Foreskin keratinocyte (primary cell): ENCODE measurements at places on chromosomes 3 and 15.

GRCh38 chr3:63800097-63800496, 19.0 kb upstream of the C3orf49 start:
- DNase-seq, result no peak

DNA sequence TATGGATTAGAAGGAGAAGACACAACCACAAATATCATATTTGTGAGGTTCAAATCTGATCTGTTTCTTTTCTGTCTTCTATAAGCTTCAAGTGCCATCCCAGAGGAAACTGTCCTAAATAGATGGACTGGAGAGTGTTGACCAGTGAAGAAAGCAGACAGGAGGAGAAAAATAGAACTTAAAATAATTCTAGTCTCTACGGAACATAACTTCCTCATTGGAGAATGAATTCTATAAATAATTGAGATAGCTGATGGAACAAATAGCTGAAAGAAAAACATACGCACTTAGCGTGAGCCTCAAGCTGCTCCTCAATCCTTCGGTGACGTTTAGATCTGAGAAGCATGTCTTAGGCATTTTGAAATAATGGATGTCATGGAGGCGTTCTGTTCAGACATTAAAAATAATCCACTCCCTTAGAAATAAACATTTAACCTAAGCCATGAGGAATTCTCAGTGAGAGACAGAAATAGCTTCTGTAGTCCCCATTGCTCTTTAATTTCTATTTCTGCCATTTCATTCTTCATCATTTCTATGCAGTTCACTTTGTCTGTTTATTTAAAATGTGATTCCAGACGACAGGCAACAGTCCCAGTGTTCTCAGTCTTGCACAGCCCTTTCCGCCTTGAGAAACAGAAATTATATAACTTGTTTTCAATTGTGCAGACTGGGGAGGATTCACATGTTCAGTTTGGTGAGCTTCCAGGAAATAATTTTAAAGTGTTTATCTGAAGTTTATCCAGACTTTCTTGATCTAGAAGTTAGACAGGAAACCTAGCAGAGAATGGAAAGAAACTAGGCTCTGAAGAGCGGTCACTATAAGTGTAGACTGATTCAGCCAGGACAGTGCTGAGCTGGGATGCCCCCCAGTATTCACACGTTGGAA, 97.3 kb downstream of the NR1D2 start:
- DNase-seq, result no peak

DNA sequence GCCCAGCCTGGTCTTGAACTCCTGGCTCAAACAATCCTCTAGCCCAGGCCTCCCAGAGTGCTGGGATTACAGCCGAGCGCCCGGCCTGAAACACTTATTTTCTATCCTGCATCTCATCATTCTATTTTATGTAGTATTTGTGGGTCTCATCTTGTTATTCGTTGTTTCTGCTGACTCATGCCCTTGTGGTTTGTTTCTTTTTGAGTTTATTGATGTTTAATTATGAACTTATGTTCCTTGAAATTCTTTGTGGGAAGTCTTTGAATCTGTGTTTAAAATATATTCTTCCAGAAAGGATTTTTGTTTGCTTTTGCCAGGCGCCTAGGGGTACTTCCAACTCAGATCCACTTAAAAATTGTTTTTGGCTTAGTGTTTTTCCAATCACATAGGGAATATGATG, 78.3 kb upstream of the C15orf39 start:
- no peak for DNase-seq

DNA sequence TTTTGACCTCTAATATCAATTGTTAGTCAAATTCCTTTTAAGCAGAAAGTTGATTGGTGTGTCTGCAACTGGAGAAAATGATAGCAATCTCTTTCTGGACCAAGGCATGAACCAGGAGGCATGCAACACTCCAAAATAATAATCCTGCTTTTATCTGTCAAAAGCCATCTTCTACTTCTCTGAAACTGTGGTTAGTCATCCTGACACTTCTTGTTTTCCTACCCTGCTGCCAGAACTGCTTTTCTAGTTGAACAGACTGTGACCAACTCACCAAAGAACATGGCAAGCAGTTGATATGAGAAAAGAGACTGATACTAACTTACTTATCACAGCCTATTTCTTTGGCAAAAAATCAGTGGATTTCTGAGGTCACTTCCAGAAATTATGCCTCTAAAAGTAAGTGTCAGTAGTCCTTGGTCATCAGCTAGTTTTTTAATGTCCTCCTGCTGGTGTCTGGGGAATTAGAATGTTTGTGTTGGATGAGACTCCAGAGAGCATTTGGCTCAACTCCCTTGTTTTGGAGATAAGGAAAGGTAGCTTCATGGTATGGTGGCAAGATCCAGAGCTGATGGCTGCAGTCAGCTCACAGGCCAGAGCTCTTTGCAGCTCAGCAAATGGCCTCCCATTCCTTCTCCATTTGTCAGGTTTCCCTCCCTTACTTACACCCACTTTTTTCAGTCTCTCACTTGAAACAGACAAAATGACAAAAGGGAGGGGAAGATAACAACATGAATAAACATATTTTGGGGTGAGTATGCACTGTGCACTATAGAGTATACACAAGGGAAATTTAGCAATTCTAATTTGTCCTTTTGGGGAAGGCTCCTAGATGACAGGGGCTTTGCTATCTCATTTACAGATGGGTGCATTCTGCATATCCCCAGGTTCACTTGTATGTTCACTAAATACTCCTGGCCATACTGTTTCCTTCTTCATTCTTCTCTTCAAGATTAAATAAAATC, 7.0 kb downstream of the CRYGS start:
- no peak for DNase-seq

DNA sequence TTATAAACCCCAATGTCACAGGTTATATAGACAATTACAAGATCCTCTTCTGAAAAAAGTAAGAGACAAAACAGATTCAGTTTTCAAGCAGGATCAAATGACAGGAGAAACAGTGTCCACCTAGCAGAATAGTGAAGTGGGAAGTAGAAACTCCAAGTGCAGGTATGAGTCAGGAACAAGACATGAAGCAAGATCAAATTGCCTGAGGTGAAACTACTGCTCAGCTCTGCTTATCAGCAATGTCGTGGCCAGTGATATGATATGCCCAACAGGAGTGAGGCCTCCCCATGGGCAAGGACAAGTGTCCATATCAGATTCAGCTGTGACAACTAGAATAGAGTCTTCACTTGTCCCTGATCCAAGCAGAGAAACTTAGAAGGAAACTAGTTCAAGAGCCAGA, 100.0 kb downstream of the ZMAT3 start:
- peak; percentile 33 for DNase-seq

GRCh38 chr3:122975924-122976293, 51.7 kb downstream of the SEMA5B start:
- no peak for DNase-seq

- no peak for DNase-seq
Observed at GRCh38 chr15:57184502-57184901, 191.8 kb upstream of the CGNL1 start.

DNA sequence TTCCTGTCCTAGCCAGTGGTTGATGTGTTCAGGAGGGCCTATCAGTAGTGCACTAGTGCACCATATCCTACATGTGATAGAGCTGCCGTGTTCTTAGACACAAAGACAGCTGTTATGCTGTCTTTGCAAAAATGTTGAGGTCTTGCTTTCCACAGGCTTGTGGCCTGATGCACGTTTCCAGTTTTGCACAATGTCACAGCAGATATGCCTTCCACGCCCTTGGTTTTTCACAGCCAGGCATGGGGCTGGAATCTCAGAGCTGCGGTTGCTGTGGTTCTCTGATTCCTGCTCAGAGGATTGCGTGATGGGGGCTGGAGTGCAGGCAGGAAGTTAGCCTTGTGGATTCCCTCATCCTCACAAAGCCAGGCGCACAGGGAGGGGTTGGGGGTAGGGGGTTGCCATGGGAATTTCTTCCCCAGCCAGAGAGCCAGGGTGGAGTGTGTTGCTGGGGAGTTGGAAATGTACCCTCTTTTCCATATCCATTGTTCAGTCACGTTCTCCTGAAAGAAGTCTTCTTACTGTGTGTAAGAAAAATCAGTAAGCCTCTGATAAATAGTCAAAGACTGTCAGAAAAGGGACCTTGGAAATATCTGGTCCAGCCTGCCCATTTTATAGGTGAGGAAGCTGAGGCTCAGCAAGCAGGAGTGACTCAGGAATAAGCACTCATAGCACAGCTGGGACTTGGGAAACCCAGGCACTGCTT, 79.4 kb downstream of the SMAD3 start:
- no peak for DNase-seq

DNA sequence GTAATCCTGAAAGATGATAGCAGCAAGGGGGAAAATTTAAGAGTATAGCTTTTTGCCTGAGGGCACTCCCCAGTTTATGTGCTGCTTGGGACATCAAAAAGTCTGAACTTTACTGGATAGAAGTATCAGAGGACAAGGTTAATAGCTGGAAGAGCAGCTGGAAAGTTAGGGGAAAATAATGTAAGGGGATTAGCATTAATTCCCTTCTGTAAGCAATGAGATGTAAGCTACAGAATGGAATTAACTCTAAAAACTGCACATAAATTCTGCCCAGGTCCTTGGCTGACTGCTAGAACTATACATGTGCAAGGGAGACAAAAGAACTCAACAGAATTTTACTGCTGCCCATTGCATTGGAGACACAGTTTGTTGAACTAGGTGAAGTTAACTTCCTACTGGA, 55.6 kb downstream of the ATP11B start:
- DNase-seq, result no peak

DNA sequence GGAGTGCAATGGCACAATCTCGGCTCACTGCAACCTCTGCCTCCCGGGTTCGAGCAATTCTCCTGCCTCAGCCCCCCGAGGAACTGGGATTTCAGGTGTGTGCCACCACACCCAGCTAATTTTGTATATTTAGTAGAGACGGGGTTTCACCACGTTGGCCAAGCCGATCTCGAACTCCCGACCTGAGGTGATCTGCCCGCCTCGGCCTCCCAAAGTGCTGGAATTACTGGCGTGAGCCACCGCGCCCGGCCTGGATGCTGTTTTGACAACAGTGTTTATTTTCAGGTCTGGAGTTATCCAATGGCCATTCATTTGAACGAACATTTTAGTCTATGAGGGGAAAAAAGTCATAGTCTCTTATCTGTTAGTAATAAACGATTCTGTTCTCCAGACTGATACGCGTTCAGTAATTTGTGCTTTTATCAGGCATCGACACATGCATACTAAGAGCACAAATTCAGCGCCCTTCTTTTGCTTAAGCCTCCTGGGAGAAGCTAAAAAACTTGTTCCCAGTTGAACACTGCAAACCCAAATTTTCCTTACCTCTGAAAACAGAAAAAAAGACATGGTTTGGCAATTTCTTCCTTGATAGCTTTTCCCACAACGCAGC, 1.3 kb downstream of the B3GALNT1 start:
- DNase-seq, result no peak

- DNase-seq, result peak; percentile 93
Observed at GRCh38 chr3:190384309-190384756, 3.6 kb upstream of the CLDN16 start.

DNA sequence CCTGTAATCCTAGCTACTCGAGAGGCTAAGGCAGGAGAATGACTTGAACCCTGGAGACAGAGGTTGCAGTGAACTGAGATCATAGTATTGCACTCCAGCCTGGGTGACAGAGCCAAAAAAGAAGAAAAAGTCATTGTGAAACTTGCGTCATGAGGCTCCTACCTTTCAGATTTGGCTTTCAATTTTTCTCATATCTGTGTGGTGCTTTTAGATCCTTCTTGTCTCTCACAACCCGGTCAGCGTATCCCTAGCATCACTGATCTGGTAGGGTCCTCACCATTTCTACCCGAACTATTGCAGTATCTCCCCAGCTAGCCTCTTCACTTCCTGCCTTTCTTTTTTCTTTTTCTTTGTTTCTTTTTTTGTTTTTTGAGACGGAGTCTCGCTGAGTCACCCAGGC, 21.6 kb upstream of the GCNT3 start:
- DNase-seq, result no peak

DNA sequence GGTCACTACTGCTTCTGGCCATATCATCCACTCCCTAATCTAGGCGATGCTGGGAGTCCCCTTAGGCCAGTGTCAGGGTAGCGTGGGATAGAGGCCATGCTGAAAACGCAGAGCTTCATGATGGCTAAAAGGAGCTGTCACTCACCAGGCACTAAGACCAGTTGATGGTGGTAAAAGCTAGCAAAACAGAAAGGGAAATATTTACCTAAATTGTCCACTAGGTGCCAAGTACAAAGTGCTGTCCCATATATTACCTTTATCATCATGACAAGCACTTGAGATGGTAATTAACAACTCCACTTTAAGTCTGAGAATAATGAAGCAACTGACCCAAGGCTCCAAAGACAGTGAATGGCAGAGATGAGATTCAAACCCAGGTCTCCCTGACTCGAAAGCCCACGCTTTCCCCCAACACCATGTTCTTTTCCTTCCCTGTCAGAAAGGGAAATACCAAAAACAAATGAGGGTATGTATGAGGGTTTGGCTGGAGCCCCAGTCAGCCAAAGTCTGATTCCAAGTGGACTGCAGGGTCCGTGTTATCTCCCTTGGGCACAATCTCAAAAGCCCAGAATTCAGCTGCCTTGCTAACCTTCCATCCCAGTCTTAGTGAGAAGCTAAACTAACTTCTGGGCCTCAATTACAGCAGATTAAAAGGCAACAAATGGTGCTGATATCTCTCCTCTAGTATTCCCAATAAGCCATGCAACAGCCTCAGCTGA, 84.7 kb downstream of the RBPMS2 start:
- DNase-seq, result no peak

GRCh38 chr3:23815879-23816278, 10.1 kb downstream of the UBE2E1 start:
- no peak for DNase-seq

GRCh38 chr15:101641129-101641764, 10.9 kb downstream of the TM2D3 start:
- peak; percentile 16 for DNase-seq

DNA sequence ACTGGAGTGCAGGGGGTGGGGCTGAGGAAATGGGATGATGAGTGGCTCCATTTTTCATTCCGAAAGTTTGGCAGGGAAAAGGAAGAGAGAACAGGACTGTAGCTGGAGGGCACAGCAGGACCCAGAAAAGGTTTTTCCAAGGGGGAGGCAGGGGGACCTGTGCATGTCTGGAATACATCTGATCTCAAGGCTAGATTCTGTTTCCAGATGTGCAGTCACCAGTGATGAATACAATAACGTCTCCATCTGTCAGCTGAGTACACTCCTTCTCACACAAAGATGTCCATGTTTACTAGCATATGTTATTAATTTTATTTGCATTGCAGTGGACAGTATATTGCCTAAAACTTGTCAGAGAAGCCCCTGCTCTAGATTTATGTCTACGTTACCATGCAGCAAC, 39.9 kb upstream of the PRTG start:
- DNase-seq, result no peak

- peak; percentile 99 for DNase-seq
Observed at GRCh38 chr15:98889930-98890695, 117.5 kb downstream of the PGPEP1L start.

DNA sequence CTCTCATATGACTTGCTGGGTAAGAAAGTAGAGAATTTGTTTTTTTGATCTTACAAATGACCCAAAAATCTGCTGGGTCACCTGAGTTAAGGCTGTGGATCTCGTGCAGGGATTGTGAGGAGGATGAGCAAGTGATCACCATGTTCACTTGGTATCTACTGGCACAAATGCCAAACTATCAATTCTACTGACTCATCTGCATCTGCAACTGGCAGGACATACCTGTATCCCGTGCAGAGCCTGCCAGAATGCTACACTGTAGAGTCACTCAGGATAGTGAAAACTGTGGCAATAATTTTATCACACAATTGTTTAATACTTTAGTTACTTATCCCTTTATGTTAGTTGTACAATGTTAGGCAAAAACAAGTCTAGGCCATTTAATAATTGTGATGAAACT, 129.6 kb upstream of the PLXND1 start:
- no peak for DNase-seq
